Ureter (tissue), 1 donor: ENCODE measurements at places on chromosomes 11 and 22.

GRCh38 chr22:26172389-26172990 lies 3.2 kb downstream of the SEZ6L start:
- DNase-seq = no peak

DNA sequence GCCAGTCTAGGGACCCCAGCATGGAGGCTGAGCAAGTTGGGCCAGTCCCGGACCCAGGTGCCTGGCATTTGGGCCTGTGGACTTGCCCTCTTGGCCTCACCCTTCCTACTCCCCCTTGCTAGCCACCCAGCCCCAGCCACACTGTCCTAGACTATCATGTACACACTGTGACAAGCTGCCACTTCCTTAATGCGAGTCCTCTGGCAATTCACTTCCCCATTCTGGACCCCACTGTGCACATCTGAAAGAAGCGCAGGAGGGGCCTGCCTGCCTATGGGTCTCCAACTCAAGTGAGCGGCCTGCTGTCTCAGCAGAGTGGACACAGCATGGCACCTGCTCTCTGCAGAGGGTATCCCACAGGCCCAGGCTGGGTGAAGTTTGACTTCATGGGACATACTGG lies 68.5 kb upstream of the LMO1 start:
- DNase-seq = no peak

DNA sequence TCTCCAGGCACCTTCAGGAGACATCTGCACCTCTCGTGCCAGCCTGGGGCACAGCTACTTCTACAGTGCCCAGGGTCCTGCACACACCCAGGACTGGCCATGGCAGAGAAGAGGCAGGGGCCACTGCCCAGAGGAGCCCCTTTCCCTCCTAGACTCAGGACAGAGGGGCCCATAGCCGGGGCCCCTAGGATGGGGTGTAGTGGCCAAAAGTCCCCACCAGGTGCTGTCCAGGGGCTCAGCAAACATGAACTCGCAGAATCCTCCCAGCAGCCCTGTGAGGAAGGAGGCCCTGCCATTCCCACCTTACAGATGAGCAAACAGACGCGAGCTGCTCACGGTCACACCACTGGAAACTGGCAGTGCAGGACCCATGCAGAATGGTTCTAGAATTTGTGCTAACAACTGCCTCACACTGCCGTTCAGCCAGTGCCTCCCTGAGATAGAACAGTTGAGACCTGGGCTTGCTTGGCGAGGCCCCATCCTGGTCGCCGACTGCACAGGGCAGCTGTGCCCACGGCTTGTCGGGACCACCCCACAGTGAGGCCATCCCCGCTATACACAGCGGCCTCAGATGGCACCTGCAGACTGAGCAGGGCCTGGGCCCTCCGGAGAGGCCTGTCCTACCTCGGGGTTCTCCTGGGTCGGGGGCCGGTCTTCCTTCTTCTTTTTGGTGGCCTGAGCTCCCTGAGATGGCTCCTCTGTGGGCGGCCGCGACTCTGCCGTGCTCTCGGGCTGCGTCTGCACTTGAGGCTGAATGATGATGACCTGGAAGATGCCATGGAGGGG lies 96.4 kb downstream of the PHF21B start:
- DNase-seq = no peak

- no peak for DNase-seq
Observed at GRCh38 chr22:23856721-23857605, 712 bp upstream of the SLC2A11 start.

GRCh38 chr11:1435820-1436467 lies 46.2 kb downstream of the BRSK2 start:
- DNase-seq = no peak

DNA sequence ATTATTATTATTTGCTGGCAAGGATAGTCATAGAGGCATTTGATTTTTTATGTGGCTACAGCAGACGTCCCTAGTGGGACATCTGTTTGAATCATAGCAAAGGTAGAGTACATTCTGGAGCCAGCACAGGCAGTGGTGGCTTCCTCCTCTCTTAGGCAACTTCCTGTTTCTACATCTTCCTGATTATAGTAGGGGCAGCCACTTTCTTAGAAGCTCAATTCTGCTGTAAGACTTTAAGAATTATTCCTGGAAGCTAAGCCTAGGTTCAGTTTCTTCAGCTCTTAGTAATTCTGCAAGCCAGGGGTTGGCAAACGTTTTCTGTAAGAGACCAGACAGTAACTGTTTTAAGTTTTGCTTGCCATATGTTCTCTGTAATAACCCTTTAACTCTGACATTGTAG lies 129.3 kb upstream of the TENM4 start:
- no peak for DNase-seq

DNA sequence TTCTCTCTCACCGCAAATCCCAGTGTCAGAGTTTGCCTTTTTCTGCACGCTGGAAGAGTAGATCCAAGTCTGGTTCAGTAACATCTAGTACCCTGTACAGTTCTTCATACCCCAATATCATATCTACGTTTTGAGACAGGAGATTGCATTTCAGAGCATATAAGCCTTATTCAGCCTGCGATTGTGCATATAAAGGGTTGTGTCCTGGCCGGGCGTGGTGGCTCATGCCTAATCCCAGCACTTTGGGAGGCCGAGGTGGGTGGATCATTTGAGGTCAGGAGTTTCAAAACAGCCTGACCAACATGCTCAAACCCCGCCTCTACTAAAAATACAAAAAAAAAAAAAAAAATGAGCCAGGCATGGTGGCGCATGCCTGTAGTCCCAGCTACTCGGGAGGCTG lies 104.9 kb downstream of the MTNR1B start:
- no peak for DNase-seq

DNA sequence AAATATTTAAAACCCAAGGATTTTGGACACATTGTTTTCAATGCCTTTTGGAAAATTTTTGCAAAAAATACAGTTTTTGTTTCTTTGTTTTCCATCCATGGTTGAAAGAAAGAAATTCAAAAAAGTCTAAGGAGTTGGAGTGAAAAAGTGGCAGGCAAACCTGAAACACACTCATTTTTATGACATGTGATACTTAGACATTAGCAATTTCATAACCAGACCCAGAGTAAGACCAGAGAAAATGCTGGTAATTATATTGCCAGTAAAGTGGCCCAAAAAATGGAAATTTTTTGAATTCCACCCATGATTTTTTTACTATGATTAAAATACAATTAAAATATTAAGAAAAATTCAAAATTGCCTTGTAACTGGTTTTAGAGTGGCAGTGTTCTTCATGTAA lies 128.2 kb downstream of the SLC17A6 start:
- DNase-seq = no peak

DNA sequence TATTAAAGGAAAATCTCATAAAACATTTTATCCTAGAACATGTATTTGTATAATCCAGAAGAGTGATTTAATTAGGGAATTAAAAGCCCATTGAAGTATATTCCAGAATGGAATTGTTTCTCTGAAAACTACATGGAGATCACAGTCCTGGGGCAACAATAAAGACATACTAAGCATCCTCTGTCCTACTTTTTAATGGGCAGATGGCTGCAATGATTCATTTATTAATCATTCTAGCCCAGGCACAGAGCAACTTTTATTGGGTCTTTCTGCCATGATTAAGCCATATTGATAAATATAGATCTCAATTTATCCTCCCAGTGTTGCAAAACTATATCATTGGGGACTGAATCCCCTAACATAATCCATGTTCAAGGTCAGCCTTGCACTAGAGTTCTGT lies 22.0 kb downstream of the FAM181B start:
- no peak for DNase-seq
